ENCODE measurements at places on chromosomes 6 and 20.

DNA sequence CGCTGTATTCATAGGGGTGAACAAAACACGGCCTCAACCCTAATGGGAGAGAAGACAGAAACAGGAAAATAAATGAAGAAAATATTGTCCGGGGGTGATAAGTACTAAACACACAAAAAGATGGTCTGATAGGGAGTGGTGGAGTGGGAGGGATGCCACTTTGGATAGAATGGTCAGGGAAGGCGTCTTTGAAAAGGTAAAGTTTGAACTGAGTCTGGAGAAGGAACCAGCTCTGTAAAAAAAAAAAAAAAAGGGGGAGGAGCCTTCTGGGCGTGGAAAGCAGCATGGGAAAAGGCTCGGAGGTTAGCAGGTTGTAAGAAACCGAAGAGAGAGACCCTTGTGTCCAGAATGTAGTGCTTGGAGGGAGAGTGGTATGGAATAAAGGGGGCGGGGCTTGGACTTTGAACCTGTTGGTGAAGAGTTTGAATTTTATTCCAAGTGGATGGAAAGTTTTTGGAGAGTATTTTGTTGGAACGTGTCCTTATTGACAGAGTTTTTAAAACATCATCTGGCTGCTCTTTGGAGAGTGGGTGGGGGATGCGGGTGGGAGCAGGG, 1.8 kb downstream of the CHMP4B start:
- ATAC-seq = no peak

- peak; percentile 89 for ATAC-seq
These were observed 3.1 kb downstream of the MTCL3 start for GRCh38 chr6:127515794-127516661.

DNA sequence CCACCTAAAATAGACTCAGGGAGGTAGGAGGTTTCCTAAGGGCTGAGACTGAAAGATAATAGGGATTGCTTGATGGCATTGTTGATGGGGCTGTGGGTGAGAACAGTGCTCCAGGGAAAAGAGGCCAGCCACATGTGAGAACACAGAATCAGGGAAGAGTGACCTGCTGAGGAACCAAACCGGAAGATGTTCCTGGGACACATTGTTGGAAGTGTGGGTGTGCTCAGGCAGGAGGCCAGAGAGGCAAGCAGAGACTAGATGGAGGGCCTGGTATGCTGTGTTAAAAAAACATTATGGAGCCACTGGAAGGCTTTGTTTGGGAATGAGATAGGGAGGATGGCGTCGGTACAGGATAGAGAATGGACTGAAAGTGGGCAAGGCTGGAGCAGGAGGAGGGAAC, 23.3 kb downstream of the RNF144B start:
- no peak for ATAC-seq

- ATAC-seq = no peak
These were observed 132.5 kb downstream of the UTRN start for GRCh38 chr6:144417681-144418080.

DNA sequence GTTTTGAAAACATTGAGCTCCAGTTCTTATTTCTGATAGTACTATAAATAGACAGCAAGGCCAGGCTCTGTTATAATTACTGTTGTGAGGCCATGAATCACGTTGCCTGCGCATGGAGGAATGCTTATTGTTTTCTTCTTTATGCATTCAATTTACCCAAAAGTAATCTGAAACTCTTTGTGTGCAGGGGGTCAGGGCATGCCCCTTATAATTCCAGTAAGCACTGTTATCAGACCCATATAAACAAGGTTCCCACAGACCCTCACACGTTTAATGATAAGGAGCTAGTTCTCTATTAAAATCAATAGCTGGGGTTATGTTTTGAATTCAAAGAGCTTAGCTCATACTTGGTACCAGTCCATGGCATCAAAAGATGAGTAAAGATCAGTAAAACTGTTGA, 174.8 kb upstream of the ARG1 start:
- ATAC-seq = no peak

DNA sequence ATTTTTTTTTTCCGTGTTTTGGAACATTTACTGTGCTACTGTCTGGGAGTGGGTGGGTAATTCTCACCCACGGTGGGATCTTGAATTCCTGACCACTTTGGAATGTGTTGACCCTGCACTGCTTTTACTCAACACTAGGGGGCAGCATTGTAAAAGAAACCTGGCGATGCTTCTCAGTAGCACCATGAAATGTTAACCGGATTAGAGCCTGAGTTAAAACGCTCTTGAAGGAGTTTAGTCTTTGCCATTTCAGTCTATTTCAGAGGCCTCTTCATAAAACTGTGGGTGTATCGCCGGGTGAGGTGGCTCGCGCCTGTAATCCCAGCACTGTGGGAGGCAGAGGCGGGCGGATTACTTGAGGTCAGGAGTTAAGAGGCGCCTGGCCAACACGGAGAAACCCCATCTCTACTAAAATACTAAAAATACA, 114.4 kb upstream of the PRND start:
- peak; percentile 76 for ATAC-seq

GRCh38 chr6:5337573-5337972, 76.3 kb downstream of the FARS2 start:
- no peak for ATAC-seq

- ATAC-seq = no peak
These were observed 518.0 kb upstream of the SLC35B3 start for GRCh38 chr6:8953310-8953709.

- no peak for ATAC-seq
These were observed 915 bp downstream of the PRRC2A start for GRCh38 chr6:31621320-31621939.

DNA sequence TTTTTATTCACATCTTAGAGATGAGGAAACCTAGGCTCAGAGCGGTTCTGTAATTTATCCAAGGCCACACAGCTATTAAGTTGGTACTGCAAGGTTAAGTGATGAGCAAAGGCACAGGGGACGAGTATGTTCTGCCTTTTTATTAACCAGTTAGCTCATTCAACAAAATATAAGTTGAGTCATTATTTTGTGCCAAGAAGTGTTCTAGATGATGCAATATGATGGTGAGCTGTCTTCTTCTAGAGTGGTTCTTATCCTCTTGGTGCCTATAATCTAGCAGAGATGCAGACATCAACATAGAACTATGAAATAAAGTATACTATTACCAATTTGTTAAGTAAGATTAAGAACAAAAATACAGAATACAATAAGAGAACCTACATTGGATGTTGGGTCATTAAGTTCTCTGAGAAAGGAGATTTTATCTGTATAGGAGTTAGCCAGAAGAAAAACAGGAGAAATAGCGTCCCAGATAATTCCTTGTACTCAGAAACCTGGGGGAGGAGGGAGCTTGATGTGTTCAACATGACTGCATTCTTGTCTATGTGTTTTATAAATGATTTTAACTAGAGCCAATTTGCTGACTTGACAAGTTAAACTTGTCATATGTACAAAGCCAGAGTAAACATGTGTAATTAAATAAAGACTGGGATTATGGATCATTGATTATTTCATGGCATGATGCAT, 122.3 kb downstream of the TBXT start:
- no peak for ATAC-seq

- ATAC-seq = no peak
These were observed 59.9 kb upstream of the MAP7 start for GRCh38 chr6:136609873-136610706.

- no peak for ATAC-seq
These were observed 143.3 kb upstream of the MAP3K7 start for GRCh38 chr6:90730151-90730673.

DNA sequence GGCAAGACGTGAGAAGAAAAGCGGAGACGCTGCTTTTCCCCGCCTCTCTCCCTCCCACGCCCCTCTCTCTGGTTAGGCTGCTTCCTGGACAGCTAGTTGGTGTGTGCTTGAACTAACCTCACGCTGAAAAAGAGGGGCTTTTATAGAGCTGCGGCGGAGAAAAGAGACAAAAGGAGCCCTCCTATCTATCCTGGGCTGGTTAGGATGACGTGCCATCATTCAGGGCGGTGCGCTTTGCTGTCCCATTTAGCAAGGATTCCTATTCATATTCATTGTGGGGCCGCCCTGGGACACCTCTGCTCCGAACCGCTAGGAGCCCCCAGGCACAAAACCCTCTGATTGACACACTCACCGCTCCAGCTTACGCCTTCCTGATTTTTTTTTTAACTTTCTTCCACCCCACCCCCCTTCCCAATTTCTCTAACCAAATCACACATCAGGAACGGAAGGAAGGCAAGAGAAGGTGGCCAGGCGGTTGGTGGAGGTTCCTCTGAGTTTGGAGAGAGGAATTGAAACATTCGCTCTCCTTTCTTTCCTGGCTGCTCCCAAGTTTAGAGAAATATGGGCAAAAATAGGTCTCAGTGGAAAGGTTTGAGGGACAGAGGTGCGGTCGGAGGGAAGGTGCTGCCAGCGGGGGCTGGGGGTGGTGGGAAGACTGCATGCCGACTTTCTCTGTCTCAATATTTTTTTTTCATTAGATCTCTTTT, at the start of gene OLIG3:
Gene OLIG3, minus strand, starts transcription at position 114 of the 707 bp plus-strand sequence. CDS start 224 bp downstream, outside the sequence.
- ATAC-seq = no peak

DNA sequence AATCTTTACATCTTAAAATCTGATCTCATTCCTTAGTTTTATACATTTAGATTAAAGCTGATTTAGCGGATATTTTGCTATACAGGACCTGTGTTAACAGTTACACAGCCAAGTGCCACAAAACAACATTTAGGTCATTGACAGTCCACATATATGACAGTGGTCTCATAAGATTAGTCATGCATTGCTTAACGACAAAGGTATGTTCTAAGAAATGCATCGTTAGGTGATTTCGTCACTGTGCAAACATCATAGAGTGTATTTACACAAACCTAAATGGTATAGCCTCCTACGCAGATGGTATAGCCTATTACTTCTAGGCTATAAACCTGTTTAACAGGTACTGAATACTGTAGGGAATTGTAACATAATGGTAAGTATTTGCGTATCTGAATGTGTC, 21.6 kb downstream of the ADGRG6 start:
- no peak for ATAC-seq

- ATAC-seq = no peak
These were observed 175.7 kb upstream of the SULF2 start for GRCh38 chr20:47960769-47961541.

GRCh38 chr6:3398755-3399696, 57.8 kb downstream of the SLC22A23 start:
- ATAC-seq = no peak

Measured in stimulated activated memory B cell treated with anti-CD40 and anti-IgM and Interleukin-4, amounts not matched to agents 10 μg/mL and 1 μg/mL and 100 μg/mL, for 72 hours (primary cell).